ENCODE measurements at places on chromosomes 13 and 19.

GRCh38 chr13:37118016-37118415 lies 12.6 kb upstream of the CSNK1A1L start:
- DNase-seq: no peak

GRCh38 chr19:13841962-13842290 lies 35.0 kb upstream of the NANOS3 start:
- no peak for DNase-seq

- no peak for DNase-seq
These were observed 37.9 kb downstream of the ARHGAP35 start for GRCh38 chr19:46898731-46899130.

GRCh38 chr19:41802770-41803169 lies 6.4 kb downstream of the CEACAM3 start:
- DNase-seq: no peak

DNA sequence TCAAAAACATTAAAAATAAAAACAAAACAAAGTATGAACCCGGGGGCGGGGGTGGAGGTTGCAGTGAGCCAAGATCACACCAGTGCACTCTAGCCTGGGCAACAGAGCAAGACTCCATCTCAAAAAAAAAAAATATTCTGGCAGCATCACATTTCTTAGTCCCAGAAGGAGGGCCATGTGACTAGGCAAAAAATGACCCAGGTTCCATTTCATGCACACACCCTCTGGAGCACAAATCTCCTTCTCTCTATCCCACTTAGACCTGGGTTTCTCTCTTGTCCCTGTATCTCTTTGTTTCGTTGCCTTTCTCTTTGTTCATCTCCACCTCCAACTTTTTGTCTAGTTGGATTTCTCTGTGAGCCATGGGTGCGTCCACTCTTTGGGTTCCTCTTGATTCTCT lies 6.2 kb upstream of the CYP2A7 start:
- DNase-seq: no peak

DNA sequence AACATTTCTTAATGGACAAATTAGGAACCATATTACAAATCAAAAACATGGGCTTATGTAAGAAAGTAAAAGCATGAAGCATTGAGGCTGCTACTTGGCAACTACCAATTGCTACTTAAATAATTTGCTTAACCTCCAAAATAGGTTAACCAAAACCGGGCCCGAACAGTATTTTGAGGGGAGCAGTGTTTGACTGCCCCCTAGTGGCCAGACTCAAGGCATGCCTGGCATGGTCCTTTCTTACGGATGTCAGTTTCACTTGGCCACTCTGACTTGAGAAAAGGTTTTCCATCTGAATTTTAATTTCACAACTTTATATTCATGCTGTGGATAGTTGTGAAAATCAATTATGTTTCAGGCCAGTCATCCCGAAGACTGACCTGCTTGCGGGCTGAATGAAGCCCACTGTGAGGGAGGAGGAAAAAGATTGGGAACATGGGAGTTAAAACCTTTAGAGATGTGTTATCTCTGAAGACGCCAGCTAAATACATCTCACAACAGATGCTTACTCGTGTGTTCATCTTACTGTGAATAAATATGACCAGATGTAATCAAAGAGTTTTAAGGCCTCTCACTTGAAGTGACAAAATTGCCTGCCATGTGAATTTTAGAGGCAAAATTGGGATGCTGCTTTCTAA lies 2.9 kb downstream of the RXFP2 start:
- DNase-seq: peak; percentile 51

DNA sequence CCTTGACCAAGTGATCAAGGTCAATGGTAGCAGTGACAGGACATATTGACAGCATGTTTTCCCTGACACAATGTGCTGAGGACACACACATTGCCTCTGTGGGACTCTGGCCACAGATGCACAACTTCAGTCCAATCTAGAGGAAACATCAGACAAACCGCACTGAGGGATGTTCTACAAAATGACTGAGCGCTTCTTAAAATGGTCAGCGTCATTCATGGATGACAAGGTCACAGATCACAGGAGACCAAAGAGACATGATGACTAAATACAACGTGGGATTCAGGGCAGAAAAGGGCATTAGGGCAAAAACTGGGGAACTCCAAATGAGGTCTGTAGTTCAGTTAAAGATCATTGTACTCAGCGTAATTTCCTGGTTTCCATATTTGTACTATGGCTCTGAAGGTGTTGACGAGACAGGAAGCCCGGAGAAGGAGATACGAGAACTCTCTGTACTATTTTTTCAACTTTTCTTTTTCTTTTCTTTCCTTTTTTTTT lies 20.6 kb downstream of the PBX4 start:
- DNase-seq: no peak

- DNase-seq: peak; percentile 62
These were observed 474 bp upstream of the IFT88 start for GRCh38 chr13:20566468-20566897.

GRCh38 chr13:103573446-103573845 lies 507.2 kb upstream of the SLC10A2 start:
- no peak for DNase-seq

Data from left renal pelvis (tissue), 4 donors.